Activated effector memory CD4-positive, alpha-beta T cell treated with Interleukin-2 at 50 U/mL for 16 hours (primary cell): ENCODE measurements at places on chromosomes 5 and 9.

DNA sequence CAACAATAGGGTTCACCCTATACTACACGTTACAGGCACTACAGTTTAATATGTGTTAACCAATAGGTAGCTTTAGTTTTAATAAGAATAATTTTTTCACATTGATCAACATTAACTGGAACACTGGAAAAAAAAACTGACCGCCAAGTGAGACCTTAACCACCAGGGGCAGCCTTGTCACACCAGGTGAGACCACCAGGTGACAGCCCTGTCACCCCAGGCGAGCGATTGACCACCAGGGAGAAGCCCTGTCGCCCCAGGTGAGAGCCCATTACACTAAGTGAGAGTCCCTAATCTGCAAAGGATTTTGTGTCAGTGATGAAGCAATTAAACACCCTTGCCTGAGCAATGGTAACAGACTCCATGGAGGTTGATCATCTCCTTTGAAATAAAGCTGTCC is 75.4 kb upstream of the SYK start:
- DNase-seq: no peak

DNA sequence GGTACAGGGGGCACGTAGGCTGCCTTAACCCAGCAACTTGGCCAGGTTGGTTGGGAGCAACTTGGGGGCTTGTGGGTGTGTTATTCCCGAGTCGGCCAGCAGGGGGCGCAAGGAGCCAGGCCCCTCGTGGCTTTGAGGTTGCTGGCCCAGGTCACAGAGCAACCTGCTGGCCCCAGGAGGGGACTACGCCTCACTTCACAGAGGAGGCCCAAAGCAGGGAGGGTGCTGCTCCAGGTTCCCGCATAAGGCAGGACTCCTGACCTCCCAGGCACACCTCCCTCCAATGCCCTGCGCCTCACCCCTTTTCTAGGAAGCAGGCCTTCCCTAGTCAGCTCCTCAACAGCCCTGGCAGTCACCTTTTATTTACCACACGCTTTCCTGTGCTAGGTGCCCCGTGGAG is 18.1 kb downstream of the KYAT1 start:
- peak; percentile 74 for DNase-seq

DNA sequence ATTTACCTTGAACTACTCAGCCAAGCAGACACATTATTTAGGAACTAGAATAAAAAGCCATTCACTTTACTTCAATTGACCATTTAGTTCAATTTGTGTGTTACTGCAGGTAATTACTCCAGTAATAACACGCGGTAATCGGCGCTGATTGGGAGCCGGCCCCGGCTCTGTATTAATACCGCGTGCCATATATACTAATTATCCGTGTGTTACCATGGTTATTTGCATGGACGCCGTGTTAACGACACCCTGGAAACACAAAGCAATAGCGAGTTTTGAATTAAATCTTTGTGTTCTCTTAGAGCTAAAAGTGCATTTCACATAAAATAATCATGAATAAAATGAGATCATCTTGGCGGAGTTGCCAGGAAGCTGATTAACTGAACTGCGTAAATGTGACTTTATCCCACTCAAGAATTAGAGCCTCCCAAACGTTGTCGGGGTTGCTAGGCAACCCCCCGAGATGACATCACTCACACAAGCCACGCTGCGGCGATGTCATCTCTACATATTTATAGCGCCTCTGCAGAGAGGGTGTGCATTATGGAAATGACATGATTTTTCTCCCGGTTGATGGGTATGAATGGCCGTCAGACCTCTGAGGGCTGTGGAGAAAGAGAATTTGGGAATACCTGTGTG is 41.4 kb upstream of the RNU6ATAC start:
- no peak for DNase-seq

DNA sequence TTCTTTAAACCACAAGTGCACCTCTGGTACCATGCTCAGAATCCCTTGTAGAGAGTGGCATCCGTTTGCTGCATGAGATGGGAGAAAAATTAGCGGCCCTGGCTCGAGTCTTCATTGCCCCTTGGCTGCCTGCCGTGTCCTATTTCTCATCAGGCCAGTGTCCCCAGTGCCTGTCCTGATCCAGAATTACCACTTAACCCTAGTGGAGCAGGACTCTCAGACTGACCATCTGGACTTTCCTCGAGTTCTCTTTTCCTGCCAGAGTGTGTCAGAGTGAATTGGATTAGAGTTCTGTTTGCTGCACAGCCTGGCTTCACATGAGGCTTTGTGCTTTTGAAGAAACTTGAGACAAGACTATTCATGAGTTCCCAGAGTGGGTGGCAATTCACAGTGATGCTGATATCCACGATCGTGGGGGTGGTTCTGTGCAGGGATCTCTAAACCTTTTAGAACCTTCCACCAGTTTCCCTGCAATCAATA is 92.6 kb downstream of the C9orf152 start:
- no peak for DNase-seq

DNA sequence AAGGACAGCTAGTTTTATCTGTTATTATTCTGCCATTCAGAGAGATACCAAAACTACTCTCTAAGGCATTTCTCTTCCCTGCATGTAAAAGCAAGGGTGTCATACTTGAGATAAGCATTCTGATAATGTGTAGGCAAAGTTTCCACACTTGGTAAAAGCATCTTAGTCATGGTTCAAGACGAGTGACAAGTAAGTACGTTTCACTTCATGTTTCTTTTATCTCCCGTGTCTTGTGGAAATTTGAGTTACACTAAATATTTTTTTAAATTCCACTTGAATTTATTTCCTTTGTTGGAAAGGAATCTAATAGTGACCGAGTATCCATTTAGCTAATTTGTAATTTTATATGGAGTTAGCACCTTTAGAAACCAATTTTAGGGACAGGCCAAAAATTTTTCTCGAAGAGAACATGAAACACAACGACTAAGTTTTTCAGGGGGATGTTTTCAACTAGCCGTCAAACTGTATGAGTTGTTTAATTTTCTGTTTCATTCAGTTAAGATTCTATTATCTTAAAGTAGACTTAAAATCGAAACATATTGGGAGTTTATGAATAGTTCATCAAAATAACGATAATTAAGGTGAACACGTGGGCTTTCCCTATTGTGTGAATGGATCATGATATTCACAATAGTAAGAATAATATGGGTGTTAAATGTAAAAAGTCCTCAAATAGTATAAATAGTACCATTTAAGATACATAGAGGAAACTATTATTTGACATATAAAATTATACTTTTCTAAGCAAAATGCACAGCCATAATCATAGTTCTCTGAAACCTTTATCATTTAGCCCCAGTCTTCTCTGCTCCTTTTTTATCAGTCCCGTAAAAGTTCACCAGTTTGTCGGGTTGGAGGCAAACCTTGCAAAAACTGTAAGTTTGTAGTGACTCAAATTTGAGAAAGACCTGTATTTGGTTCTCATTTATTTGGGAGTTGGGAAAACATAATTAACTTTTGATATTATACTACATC is 1.6 kb downstream of the RFESD start:
- no peak for DNase-seq

DNA sequence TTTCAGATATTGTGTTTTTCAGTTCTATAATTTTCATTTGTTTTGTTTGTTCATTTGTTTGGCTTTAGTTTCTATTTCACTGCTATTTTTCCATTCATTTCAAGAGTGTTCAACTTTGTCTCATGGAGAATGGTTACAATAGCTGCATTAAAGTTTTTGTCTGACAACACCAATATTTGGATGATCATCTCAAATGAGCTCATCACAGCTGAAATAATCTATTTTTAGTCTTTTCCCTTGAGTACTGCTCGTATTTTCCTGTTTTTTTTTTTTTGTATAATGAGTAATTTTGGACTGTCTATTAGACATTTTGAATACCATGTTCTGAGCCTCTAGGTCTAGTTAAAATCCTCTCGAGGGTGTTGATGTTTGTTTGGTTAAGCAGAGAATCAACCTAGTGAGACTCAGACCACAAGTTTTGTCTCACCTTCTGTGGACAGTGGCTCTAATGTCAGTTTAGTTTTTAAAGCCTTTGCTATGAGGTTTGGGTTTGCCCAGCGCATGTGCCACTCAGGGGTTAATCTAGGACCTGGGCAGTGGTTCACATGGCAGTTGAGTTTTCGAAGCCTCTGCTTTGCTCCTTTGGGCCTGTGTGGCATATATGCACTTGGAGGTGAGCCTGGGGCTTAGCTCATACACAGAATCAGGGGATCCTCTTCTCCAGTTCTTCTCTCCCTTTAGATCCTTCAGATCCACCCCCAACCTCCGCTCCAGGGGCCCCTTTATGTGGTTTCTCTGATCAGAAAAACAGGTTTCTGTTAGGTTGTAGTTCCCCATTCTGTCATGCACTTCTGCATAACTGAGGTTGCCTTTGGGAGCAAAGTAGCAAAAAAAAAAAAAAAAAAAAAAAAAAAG is 79.8 kb downstream of the ARSB start:
- DNase-seq: no peak

DNA sequence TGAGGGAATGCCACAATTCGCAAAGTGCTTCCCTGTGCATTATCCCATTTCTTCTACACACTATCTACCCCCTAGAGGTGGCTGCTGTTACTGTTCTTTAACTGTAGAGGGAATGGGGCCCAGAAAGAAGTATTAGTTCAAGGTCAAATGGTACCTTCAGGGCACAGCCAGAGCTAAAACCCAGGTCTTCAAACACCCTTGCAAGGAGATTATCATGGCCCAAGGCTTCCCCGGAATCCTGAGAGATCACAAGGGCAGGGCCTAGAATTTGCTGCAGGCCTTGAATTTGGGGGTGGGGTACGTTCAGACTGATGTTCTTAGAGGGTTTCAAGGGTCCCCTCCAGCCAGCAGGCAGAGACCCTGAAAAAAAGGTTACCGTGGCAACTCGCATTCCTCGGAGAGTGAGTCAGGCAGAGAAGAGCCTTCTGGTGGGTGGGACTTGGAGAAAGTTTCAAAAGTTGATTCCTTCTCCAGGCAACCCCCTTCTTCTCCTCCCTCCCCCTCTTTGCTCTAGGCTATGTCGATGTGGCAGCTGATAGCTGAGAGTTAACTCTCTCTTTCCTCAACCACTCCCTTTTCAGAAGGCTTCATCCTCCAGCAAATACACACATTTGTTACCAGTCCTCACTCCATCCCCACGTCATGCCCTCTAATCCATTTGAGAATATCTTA is 1.9 kb downstream of the SPARC start:
- DNase-seq: no peak
